ENCODE measurements at places on chromosomes 2 and 18.

- no peak for DNase-seq
Measured at GRCh38 chr2:19122220-19122619, 236.2 kb downstream of the OSR1 start.

DNA sequence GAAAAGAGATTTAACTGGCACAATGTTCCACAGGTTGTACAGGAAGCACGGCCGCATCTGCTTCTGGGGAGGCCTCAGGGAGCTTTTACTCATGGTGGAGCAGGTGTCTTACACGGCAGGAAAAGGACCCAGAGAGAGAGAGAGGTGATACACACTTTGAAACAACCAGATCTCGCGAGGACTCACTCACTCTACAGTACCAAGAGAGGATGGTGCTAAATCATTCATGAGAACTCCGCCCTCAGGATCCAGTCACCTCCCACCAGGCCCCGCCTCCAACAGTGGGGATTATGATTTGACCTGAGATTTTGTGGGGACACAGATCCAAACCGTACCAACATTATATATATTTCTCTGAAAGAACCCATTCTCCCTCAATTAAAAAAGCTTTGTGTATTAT is 79.7 kb upstream of the DOCK10 start:
- DNase-seq, result no peak

- DNase-seq, result no peak
Measured at GRCh38 chr2:98026927-98027522, 31.3 kb upstream of the TMEM131 start.

DNA sequence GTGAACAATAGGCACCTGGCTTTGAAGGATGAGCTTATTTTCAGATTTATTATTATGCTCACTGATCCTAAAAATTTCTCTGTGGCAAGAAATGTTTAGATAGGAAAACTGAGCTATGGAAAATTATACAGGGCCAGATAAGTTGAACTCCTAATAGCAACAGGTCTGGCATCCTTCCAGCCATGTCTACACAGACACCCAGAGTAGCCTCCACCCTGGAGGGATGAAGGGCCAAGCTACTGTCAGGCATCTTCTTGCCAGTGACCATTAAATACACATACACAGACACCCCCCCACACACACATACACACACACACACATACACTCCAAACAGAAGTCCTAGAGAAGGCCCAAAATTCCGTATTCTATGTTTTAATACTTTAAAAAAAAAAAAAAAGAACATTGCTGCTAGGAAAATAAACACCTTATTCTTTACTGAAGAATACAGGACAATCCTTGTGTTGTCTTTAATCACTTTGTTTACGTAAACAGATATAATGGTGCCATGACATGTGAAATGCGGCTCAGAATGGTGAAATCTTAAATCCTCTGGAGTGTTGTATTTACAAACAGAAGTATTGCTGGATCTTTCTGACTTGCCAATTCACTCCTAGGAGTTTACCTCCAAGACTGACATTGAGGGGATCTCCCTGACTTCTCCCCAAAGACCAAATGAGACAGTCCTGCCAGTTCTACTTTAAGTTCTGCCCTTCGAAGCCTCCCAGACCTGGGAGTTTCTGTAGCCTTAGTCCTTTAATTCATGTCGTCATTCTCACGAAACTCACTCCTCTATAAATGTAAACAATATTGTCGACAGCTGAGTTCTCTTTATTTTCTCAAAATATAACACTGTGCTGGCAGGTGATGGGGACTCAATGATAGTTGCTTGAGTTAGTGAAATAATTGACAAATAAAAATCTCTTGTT is 163.1 kb downstream of the ANTXR1 start:
- no peak for DNase-seq

DNA sequence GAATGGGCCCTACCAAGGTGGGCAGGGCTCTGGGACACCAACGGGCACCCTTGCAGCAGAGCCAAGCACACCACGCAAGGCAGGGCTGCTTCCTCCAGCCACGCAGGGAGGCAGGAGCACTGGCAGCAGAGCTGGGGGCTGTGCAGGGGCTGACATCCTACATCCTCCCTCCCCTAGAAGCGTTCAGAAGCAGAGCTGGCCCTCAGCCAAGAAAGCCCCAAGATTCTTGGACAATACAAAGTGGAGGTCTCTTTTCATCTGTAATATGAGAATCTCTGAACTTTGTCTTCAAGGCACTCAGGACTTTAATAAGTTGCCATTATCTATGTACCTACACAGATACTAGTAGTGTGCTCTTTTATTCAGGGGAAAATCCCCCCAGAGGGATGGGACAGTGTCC is 128.1 kb upstream of the AGAP1 start:
- no peak for DNase-seq

GRCh38 chr18:56309104-56309503 is 329.3 kb downstream of the TXNL1 start:
- DNase-seq, result no peak

DNA sequence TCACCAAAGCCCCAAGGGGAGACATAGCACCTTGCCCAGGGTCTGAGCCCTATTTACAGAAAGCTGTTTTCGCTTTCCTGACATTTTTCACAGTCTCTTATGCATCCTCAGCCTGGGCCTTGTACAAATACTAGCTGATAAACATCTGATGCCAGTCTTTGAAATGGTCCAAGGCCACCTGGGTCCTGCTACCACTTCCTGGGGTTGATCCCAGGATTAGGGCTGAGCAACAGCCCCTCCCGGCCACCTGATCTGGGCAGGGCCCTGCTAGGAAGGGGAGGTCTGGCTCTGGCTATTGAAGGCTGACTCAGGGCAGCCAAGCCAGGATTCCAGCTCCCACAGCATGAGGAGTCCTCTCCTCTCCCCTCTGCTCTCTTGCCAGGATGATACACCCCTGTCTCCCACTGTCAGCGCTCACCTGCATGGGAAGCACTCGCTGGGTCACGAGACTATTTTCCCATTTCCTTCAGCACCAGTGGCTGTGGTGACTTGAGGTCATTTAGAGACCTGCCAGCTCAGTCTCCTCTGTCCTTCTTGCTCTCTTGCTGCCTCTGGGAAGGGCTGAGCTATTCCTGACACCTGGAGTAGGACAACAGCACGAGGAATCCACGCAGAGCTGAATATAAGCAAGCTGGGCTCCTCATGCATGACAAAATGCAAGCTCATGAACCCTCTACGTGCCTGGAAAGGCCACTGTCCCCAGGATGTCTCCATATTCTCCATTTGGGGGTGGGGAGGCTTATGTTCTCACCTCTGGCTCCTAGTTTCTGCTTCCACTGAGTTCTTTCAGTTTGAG is 53.0 kb upstream of the LGALSL start:
- DNase-seq, result no peak

DNA sequence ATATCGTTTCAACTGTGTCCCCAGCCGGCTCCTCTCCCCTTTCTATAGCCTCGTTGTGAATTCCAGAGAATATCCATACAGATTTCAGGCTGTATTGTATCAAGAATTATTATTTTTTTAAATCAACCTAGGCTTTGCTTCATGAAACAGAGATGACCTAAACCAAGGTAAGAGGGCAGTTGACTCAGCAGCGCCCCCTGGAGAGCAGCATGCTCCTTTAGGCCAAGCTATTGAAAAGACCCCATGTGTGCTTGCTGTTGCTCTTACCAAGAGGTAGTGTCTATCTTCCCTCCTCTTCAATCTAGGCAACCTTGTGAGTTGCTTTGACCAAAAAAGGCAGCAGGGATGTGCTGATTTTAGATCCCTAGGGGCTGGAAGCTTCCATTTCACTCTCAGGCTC is 426.7 kb upstream of the SMIM21 start:
- DNase-seq, result no peak

DNA sequence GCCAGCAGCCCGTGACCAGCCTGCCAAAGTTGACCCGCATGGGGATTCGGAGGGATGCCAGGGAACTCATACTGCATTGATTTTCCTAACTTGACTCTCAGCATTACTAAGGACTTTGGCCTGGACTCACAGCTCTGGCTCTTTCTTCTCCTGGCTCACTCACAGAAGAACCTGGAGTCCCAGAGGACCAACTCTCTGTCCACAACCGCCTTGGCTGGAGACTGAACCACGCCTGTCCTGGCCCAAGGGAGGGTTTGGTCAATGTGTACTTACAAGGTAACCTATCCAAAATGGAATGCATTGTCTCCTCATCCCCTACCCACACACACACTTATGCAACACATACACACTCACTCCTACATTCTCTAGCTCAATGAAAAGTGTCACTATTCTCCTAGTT is 135.6 kb upstream of the KLHL29 start:
- DNase-seq, result no peak

- DNase-seq, result no peak
Measured at GRCh38 chr2:231929961-231930592, 3.9 kb upstream of the NPPC start.

DNA sequence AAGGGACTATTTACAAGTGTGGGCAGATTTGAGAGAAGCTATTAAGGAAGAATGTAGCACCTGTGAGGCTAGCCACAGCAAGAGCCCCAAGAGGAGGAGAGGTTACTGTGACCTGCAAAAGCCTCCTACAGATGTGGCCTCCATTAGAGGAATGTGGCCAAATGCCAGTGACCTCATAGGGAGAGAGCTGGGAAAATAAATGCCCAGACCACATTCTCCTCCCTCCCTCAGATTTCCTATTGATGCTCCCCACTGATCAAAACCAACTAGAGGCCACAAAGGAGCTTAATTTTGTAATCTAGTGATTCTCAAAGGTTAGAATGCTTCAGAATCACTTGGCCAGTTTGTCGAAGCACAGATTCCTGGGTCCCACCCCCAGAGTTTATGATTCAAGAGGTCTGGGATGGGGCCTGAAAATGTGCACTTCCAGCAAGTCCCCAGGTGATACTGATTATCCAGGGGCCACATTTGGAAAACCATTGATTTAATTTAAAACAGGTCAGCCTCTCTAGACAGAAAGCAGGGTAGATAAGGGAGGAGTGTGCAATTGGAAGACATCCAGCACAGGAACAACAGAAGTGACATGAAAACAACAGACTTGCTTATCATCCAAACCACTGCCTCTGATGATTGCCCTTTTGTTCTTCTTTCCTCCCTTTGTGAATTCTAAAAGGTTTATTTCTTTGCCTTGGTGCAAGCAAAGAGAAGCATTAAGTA is 61.2 kb upstream of the RBBP8 start:
- DNase-seq, result no peak

- DNase-seq, result no peak
Measured at GRCh38 chr2:9558948-9559381, 3.3 kb upstream of the ADAM17 start.

DNA sequence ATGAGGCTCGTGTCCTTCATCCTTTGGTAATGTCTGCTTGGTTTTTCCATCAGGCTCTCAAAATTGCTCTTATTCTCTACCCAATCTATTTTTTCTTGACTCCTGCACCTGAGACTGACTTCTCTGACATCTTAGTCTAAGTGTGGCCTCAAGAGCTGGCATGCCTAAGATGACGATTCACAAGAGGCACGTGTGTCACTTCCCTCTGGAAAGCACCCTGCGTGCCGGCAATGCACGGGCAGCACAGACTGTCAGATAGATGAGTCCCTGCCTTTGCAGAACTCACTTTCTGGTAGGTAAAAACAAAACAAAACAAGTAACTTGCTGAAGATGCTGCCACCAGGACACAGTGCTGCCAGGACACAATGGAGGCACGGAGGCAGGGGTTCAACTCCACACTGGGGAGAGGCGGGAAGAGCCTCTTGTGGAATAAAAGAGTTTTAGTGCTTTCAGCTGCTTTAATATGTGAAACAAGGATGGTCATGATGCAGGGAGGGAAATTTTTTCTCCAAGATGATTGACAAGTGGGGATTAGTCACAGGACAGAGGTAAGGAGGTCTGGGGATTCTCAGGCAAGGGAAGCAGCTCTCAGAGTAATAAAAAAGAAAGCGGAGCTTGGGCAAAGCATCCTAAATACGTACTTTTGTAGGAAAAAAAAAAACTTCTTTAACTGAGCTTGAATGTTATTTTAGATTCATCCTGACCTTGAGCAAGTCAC is 27.3 kb downstream of the CYB5A start:
- no peak for DNase-seq

All from activated T-helper 9 cell treated with anti-CD3 and anti-CD28 coated beads, Interleukin-2, amount 50 U/mL, for 16 hours (primary cell).